Uterus (tissue), 4 donors: ENCODE measurements at places on chromosomes 6 and 20.

DNA sequence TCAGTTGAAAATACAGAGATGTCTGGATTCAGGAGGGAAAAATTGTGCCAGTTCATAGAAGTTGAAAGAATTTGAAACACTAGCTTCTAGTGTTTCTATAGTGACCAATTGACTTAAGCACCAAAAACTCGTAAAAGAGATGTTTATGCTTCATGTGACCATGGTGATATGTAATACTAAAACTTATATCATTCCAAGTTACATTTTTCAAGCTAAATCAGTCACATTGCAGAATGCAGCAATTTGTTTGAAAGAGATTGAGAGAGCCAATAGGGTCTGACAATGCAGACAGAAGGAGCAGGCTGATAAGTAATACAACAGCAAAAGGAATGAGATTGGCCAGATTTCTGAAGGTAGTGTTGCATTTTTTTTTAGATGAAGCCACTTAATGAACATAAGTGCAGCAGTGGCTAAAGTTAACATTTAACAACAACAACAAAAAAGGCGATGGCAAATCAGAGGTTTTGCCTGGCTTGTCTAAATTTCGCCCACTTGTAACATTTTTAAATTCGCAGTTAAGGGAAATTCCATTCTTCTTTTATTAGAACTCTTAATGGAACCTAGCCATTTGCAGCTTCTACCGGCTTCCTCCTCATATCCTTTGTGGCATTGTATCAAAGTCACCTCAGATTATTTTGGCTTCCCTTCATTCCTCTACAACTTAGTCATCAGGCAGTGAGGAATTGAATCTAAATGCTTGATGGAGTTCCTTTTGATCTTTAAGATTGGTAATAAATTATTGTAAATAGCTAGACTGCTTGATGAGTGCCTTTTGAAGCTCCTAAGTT lies 484.0 kb upstream of the SOX4 start:
- no peaks in the 10 kb centered on the region for H3K27me3 ChIP-seq
- DNase-seq: no peak

DNA sequence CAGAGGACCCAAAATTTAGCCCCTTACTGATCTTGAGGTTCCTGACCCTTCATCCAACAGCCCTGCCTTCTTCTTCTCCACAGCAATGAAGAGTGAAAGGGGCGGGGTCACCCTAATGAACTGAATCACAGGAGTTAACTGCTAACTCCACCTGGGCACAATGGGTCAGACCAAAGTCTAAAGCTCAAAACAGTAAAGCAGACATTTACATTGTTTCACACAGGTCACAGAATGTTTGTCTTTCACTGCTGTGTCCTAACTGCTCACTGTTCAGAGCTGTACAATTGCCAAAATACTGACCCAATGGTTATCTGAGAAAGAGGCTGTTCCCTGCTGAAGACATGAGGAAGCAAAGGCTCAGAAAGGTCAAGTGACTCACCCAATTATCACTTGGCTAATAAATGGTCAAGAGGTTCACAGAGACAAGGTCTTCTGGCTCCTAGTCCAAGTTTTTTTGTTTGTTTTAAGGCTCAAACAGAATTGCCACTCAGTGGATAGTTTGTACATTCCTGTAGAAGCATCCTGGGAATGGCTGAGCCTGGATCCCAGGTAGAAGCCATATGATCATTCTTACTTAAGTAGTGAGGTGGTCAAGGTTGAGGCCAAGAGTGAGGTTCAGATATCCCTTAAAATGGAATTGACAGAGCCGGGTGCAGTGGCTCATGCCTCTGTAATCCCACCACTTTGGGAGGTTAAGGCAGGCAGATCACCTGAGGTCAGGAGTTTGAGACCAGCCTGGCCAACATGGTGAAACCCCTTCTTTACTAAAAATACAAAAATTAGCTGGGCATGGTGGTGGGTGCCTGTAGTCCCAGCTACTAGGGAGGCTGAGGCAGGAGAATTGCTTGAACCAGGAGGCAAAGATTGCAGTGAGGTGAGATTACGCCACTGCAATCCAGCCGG lies 35.1 kb upstream of the FAM83C start:
- H3K4me3 ChIP-seq: no peak overlapping the region
- no peaks in the 10 kb centered on the region for H3K4me1 ChIP-seq
- no peak overlapping the region for H3K27ac ChIP-seq
- no peak for DNase-seq
- no peaks in the 10 kb centered on the region for H3K36me3 ChIP-seq
- no peaks in the 10 kb centered on the region for H3K27me3 ChIP-seq

DNA sequence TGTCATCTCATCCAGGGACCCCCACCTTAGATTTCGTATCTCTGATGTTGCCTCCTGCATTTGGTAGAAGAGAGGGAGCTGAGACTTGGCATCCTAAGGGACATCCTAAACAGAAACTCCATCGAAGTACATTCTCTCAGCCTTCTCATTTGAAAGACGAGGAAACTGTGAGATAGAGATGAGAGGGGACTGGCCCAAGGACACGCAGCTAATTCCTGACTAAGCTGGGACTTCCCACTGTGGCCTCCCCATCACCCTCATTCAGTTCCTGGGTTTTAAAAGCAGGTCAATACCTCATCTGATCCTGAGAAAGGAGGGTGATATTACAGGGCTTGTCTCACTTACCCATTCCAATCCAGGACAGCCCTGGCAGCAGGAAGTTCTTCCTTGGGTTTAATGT lies 855 bp upstream of the WFDC5 start:
- no peak overlapping the region for H3K4me3 ChIP-seq
- no peaks in the 10 kb centered on the region for H3K27me3 ChIP-seq
- H3K27ac ChIP-seq: no peak overlapping the region
- no peak for DNase-seq

DNA sequence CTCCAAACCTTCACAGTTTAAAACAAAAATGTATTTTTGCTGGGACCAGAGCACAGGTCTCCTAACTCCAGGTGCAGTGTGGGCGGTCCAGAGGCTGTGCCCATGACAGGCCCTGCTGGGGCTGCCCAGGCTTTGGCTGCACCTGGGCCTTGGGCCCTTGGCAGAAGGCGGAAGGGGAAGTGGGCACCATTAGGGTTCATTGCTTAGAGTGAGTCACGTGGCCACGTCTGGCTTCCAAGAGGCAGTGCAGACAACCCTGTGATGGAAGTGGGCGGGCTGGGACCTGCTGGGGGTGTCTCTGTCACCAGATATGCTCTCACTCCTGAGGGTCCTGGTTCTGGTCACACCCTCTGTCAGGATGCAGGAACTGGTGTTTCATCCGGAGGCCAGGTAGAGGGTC lies 302.2 kb downstream of the QKI start:
- no peak for DNase-seq
- H3K27me3 ChIP-seq: no peaks in the 10 kb centered on the region
- H3K36me3 ChIP-seq: no peaks in the 10 kb centered on the region

GRCh38 chr6:30928677-30929076 lies 3.3 kb downstream of the SFTA2 start:
- no peak overlapping the region for H3K27ac ChIP-seq
- H3K36me3 ChIP-seq: no peaks in the 10 kb centered on the region
- H3K27me3 ChIP-seq: no peaks in the 10 kb centered on the region
- H3K4me3 ChIP-seq: no peak overlapping the region
